ENCODE measurements at places on chromosomes 4 and X. TPM values are rescaled to one million over a fixed set of nuclear protein-coding genes. Genes with fewer than 3 reads are reported as not detected.

The CHRNA9 gene
- not detected for total RNA-seq

The TMSB15C gene
- 5.1 TPM for total RNA-seq

The HDAC8 gene
- total RNA-seq, result 18.4 TPM

The UGT2B7 gene
- not detected for total RNA-seq

DNA sequence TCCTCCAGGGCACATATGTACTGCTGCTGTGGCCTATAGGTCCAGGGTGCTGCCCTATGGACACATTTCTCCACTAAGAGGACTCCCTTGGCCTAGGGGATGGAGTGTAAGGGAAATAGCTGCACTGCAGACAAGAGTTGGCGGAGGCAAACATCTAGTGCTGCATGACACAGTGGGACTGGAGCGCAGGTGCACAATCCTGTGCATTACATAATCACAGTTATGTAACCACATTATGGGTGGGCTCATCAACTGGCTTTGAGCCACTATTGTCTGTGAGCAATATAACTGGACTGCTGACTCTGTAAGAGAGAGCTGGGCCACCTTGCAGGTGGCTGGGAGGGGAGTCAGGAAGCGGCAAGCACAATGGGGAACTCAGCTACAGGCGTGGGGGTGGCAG is 3.2 kb upstream of the TIGD2 start:
- H3K27me3 ChIP-seq, result peaks cover 24% of the 10 kb centered on the region
- no peak for ATAC-seq
- H3K36me3 ChIP-seq, result no peaks in the 10 kb centered on the region
- H3K27ac ChIP-seq, result no peak overlapping the region
- peaks cover 18% of the 10 kb centered on the region for H3K4me1 ChIP-seq

- no peaks in the 10 kb centered on the region for H3K4me1 ChIP-seq
- no peak overlapping the region for H3K4me3 ChIP-seq
- no peaks in the 10 kb centered on the region for H3K27me3 ChIP-seq
- no peak overlapping the region for H3K27ac ChIP-seq
- H3K36me3 ChIP-seq, result no peaks in the 10 kb centered on the region
These were observed 935.5 kb downstream of the ADGRL3 start for GRCh38 chr4:62135565-62136156.

The EPGN gene
- not detected for total RNA-seq

GRCh38 chrX:22730542-22730941 is 269.2 kb upstream of the DDX53 start:
- no peaks in the 10 kb centered on the region for H3K27me3 ChIP-seq
- H3K36me3 ChIP-seq, result no peaks in the 10 kb centered on the region
- H3K4me1 ChIP-seq, result no peaks in the 10 kb centered on the region
- no peak for ATAC-seq

GRCh38 chr4:185834088-185834487 is 22.1 kb upstream of the SORBS2 start:
- no peak overlapping the region for H3K27ac ChIP-seq
- no peaks in the 10 kb centered on the region for H3K36me3 ChIP-seq
- no peak for ATAC-seq
- H3K4me1 ChIP-seq, result no peaks in the 10 kb centered on the region

The XAGE2 gene
- total RNA-seq, result not detected

GRCh38 chr4:173879509-173879908 is 349.5 kb upstream of the HAND2 start:
- H3K27ac ChIP-seq, result no peak overlapping the region
- no peaks in the 10 kb centered on the region for H3K4me1 ChIP-seq
- no peaks in the 10 kb centered on the region for H3K27me3 ChIP-seq
- no peaks in the 10 kb centered on the region for H3K36me3 ChIP-seq
- ATAC-seq, result no peak
- no peak overlapping the region for H3K4me3 ChIP-seq

The DMD gene
- 7.5 TPM for total RNA-seq
